ENCODE measurements at places on chromosomes 11 and 22.

DNA sequence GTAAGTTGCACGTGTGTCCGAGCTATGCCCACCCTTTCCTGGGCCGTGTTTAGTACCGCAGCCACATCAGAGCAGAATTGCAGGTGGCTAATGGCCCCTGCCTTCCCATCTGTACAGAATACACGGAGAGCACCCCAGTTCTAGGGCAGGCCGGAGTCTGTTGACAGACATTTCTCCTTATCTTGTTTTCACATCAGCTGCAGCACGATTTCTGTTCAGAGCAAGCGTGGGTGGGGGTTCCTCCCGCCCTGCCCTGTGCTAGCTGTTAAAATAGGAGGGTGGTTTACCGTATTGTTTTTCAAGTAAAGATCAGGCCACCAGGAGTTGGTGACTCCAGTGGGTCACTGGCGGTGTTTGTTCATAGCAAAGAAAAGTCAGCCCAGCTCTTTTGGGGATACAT is 41.1 kb downstream of the UBASH3B start:
- DNase-seq: peak; percentile 64

- no peak for DNase-seq
These were observed 539.2 kb downstream of the MN1 start for GRCh38 chr22:27262361-27262760.

DNA sequence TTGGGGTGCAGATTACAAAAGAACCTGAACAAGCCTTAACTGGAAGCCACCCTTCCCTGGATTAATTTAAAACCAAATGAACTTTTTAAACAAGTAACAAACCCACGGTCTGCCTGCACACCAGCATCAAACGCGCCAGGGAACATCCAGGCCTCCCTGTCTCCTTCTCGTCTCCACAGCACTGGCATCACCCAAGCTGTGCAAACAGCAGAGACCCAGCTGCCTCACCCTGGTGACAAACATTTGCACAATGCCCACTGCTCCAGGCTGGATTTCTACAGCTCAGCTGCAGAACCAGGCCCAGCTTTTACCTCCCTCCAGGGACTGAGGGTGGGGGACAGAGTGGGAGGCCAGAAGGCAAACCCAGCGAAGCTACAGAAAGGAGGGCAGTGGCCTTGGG is 7.0 kb downstream of the RPL3 start:
- DNase-seq: no peak

GRCh38 chr11:101915791-101916291 is 481 bp downstream of the ANGPTL5 start:
- no peak for DNase-seq

DNA sequence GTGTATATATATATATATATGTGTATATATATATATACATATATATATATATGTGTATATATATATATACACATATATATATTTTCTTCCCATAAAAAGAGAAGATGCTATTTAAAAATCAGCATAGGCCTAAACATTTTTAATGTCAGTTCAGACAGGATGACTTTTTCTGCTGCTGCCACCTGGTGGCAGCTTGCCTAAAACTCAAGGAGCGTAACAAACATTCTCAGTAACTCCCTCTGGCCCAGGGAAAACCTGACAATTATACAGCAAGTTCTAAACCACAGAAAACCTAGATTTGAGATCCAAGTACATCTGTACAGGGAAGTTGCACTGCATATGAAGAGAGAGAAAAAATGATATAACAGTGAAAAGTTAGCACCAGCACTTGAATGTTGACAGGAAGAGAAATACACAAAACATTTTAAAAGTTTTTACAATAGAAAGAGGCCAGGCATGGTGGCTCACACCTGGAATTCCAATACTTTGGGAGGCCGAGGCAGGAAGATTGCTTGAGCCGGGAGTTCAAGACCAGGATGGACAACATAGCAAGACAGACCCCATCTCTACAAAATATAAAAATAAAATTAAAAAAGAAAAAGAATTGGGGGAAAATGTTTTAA is 16.6 kb downstream of the OR8A1 start:
- peak; percentile 49 for DNase-seq

DNA sequence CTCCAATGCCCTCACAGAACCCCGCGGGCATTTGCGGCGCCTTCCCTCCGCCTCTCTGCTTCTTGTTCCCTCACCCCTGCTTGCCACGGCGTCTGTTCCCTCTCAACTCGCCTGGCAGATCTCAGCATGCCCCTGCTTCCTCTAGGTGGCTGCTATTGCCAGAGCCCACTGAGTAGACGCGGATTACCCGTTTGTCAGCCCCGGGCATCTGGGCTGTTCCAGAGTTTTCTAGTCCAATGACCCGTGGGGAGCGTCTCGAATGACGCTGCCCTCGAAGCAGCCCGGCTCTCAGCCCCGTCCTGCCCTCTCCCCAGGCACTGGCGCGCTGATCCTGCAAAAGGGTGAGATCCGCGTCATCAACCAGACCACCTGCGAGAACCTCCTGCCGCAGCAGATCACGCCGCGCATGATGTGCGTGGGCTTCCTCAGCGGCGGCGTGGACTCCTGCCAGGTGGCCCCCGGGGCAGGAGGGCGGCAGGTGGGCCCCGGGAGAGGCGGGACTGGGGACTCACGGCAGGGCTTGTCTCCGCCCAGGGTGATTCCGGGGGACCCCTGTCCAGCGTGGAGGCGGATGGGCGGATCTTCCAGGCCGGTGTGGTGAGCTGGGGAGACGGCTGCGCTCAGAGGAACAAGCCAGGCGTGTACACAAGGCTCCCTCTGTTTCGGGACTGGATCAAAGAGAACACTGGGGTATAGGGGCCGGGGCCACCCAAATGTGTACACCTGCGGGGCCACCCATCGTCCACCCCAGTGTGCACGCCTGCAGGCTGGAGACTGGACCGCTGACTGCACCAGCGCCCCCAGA is 49.7 kb downstream of the ST14 start:
- no peak for DNase-seq

DNA sequence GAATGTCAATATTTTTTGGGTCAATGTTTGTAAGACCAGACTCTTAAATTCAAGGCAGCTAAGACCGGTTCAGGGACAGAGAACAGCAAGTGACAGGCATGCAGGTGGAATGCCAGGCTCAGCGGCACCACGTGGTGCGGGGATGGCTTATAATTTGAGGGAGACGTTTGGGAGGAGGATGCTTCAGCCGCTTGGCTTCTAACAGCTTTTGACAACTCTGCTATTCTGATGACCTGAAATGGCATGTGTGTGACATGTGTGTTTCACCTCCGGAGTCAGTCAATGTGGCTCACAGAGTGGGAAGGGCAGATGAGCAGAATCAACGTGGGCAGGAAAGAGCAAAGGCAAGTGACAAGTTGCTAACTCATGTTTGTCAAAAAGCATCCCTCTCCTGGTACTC is 228.3 kb downstream of the KIRREL3 start:
- DNase-seq: no peak

- DNase-seq: no peak
These were observed 82.5 kb upstream of the TEAD1 start for GRCh38 chr11:12591706-12592105.

GRCh38 chr22:24521791-24522245 is 26.7 kb downstream of the UPB1 start:
- DNase-seq: peak; percentile 20

- no peak for DNase-seq
These were observed 21.4 kb downstream of the UQCR10 start for GRCh38 chr22:29788339-29789279.

GRCh38 chr11:46889689-46890475 is 28.5 kb downstream of the LRP4 start:
- peak; percentile 67 for DNase-seq

DNA sequence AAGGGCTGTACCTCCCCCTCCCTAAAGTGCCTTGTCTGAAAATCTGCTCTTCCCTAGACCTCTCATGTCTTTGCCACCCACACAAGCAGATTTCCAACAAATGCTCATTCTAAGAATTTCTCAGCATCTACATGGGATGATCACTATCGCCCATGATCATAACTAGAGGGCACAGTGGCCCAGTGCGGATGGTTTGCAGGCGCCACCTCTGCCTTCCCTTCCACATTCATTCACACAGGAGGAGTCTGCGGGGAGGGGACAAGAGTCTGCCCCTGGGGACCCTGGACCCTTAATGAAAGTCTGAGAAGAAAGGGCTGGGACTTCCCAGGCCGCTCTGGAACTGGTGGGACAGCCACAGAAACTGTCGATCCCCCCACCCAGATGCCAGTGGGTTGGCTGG is 28.9 kb downstream of the KCTD17 start:
- no peak for DNase-seq

GRCh38 chr11:14273895-14274294 is 85.1 kb downstream of the RRAS2 start:
- no peak for DNase-seq

DNA sequence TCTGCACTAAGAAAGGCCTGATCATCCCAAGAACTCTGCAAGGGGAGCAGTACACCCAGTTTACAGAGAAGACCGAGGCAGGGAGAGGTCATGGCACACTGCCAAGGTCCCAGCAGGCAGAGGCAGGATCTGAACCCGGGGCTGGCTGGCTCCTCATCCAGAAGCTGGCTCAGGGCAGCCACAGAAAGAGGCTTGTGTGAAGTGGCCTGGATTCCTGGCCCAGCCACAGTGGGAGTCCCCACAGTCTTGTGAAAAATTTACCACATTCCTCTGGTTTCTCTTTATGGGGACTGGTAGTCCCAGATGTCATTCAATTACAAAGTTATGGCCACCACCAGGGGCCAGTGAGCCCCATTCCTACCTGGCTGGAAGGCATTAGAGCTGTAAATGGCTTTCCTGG is 440.5 kb downstream of the MIAT start:
- DNase-seq: no peak

DNA sequence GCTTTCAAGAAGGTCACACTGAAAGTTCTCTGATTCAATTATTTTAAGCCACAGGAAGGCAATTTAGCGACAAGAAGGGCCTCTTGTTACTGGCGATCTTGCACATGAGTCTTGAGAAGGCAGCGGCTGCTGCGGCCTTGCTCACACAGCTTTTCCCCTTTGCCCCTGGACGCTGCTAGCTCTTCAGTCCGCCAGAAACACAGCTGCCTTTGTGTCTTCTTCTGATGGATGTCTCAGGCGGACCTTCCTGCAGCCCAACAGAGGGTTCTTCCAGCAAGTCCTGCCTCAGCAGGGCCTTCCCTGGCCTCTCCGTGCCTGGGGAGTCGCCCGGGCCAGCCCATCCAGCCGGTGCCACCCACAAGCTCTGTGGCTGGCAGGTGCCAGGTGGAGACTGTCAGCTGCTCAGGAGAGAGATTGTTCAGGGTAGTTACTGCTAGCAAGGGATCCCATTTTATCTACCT is 59.4 kb downstream of the PKNOX2 start:
- no peak for DNase-seq

GRCh38 chr22:32335471-32335870 is 22.2 kb upstream of the RFPL3 start:
- no peak for DNase-seq

GRCh38 chr22:20186183-20186870 is 35.5 kb upstream of the CCDC188 start:
- DNase-seq: no peak

DNA sequence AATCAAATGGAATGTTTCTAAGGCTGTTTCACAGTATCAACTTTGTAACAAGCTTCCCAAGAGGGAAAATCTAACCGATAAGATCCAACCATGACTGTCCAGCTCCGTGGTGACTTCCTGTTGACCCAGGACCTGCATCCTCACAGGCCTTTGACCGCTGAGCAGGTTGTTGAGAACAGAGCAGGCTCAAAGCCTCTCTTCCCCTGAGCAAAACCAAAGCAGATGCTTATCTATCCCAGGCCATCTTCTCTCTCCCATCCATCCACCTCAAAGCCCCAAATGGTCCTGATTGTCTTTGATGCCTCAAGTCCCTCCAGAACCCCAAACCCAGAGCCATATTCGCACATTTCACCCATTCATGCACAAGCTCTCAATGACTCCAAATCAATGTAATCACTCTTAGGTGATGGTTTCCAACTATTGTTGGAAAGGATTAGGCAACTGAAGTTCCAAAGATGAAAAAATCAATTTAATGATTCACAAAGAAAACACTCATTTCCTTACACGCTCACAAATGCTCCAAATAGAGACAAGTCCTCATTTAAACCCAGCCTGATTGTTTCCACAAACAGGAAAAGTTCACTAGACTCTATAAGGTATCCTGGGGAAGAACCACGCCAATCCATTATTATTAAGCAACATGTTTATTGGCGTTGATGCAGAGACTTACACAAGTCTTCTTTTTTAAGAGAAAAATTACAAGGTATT is 48.7 kb downstream of the C11orf58 start:
- DNase-seq: no peak

- DNase-seq: no peak
These were observed 29.0 kb downstream of the LAYN start for GRCh38 chr11:111569476-111569875.

DNA sequence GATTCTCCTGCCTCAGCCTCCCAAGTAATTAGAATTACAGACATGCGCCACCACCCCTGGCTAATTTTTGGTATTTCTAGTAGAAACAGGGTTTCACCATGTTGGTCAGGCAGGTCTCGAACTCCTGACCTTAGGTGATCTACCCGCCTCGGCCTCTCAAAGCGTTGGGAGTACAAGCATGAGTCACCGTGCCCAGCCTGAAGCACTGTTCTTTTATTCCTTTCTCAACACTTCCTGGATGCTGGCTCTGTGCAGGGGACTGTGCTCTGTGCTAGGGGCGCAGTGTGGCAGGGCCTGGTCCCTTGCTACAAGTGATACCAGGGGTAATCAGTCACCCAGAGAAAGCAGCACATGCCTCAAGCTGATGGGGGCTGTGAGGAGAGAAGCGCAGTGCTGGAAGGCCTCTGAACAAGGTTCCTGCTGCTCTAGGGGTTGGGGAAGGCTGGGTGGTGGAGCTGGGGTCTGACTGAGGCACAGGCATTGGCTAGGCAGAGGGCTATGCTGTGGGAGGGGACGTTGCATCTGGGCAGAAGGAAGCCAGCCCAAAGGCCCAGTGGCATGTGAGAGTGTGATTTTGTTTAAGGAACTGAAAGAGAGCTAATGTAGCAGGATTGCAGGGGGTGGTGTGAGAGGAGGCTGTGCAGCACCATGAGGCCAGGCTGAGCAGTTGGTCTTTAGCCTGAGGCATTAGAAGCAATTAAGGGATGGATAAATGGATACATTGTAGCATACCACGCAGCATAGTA is 42.5 kb downstream of the CABIN1 start:
- no peak for DNase-seq

DNA sequence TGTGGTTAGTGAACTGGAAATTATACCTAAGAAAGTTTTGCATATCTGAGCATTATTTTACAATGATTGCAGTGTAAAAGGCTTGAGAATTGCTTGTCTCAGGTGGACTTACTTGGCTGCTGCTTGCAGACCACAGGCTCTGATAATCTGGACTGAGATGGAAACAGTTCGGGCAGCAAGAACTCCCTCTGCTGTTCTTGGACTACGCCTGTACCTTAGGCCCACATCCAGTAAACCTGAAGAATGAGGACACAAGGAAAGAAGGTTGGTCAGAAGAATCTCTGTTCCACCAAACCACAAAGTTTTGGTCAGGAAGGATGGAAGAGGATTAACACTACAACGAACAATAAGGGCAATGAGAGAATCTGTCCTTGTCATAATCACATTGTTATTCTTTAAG is 80.1 kb downstream of the C2CD3 start:
- no peak for DNase-seq

GRCh38 chr11:27039873-27040272 is 742 bp upstream of the BBOX1 start:
- DNase-seq: no peak

GRCh38 chr22:33188326-33188725 is 130.1 kb upstream of the SYN3 start:
- DNase-seq: no peak

- no peak for DNase-seq
These were observed at the start of gene LRRC4C for GRCh38 chr11:41459465-41460401. TSS of gene LRRC4C (minus strand) at chr11:41459652.

Data from stimulated activated CD4-positive, alpha-beta T cell treated with anti-CD3 and anti-CD28 coated beads, Interleukin-4, amount 100 ng/mL, for 1 hour (primary cell).